ENCODE measurements at places on chromosomes 4 and X. TPM values are rescaled to one million over a fixed set of nuclear protein-coding genes. Genes with fewer than 3 reads are reported as not detected.

The MAP7D2 gene
- not detected for total RNA-seq

The PPBP gene
- total RNA-seq: not detected

The INTS12 gene
- 15.6 TPM for total RNA-seq

The GPM6B gene
- 0.35 TPM for total RNA-seq

The SPANXN3 gene
- not detected for total RNA-seq

The CLRN2 gene
- not detected for total RNA-seq

The EDA gene
- total RNA-seq: under 0.01 TPM

The TBC1D8B gene
- total RNA-seq: 8.6 TPM

The PROM1 gene
- total RNA-seq: not detected

The CXCL1 gene
- total RNA-seq: 17.7 TPM

The CXorf65 gene
- not detected for total RNA-seq

The PPP1R3F gene
- total RNA-seq: 0.58 TPM

The TBX22 gene
- total RNA-seq: not detected

The KIT gene
- not detected for total RNA-seq

All from myometrial cell (primary cell).